ENCODE measurements at places on chromosomes 7 and 10. TPM values are rescaled to one million over a fixed set of nuclear protein-coding genes. Genes with fewer than 3 reads are reported as not detected.

GRCh38 chr10:43299579-43299978 lies 32.7 kb upstream of the RASGEF1A start:
- no peak for DNase-seq

The SPDYE2 gene
- polyA plus RNA-seq = 3.2 TPM

The MEPCE gene
- polyA plus RNA-seq = 37.6 TPM

The SLC26A5 gene
- polyA plus RNA-seq = 0.09 TPM

The C10orf105 gene
- polyA plus RNA-seq = 0.27 TPM

The PLEKHS1 gene
- 62.4 TPM for polyA plus RNA-seq

The AKR1C8 gene
- polyA plus RNA-seq = 0.13 TPM
